ENCODE measurements at places on chromosomes 4 and X.

- no peak for DNase-seq
Measured at GRCh38 chr4:146132445-146132844, 43.1 kb upstream of the LSM6 start.

DNA sequence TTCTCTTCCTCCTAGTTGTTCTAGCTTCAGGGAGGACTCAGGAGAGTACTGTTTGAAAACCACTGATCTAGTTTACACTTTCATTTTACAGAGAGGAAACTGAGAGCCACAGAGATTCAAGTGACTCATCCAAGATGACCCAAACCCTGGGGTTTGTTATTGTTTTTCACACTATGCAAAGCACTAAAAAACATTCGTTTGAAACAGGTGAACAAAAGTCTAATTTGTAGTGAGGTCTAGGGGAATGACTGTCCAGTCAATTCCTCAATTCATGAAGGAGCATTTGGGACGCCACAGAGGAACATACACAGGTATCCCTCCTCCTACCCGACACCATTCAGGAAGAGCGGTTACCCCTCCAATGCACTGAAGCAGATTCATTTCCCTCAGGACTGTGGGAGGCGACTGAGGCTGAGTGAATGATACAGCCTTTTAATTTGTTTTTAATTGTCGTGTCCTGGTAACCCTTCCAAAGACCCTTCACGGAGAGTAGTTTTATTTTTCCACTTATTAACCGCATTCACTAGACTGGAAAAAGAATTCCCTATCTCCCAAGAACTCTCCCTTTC, 30.3 kb downstream of the TLR10 start:
- no peak for DNase-seq

DNA sequence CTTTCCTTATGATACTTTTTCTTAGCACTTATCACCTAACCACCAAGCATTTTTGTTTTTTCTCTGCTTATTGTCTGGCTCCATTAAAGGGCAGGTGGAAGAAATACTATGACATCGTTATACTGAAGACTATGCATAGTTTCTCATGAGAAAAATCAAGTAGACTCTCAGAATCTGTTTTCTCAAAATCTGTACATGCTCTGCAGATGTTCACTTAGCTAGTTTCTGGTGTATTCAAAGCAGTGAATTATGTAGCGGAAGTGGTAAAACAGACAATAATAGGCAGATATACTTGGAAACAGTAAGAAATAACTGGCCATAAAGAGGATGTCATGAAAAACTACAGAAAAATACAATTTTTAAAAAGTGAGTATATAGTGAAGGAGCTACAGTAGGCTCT, 146.0 kb downstream of the STIM2 start:
- DNase-seq, result no peak

GRCh38 chr4:67366311-67366861, 178.9 kb downstream of the CENPC start:
- DNase-seq, result no peak

DNA sequence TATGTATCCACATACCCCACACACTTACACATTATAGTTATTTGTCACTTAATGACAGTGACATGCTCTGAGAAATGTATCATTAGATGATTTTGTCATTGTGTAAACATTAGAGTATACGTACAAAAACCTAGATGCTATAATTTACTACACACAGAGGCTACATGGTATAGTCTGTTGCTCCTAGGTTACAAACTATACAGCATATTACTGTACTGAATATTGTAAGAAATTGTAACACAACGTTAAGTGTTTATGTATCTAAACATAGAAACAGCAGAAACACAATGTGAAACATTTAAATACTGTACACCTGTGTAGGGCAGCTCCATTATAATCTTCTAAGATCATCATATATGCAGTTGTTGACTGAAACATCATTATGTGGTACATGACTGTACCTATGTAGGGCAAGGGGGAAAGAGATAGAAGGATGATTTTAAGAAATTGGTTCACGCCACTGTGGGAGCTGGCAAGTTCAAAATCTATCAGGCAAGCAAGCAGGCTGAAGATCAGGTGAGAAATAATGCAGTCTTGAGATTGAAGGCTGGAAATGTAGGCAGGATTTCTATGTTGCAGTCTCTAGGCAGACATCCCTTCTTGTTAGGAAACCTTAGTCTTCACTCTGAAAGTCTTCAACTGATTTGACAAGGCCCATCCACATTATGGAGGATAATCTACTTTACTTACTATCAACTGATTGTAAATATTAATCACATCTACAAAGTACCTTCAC, 78.0 kb upstream of the CPEB2 start:
- no peak for DNase-seq

- no peak for DNase-seq
Measured at GRCh38 chr4:69098470-69098869, 2.2 kb downstream of the UGT2B7 start.

- no peak for DNase-seq
Measured at GRCh38 chr4:73847526-73848182, 5.4 kb upstream of the PF4V1 start.

DNA sequence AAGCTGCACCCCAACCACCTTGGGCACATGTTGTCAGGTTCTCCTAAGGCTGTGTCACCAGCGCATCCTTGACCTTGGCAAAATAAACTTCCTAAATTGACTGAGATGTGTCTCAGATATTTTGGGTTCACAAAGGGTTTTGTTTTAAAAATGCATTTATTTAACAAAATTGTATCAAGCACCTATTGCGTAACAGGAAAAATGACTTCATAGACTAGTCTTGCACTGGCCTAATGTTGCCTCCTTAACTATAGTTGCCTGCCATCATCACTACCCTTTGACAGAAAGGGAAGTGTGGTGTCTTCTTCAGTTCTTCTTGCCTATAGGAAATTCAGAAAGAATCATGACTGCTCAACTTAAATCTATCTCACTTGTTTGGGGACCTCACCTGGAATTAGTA, 374.2 kb downstream of the SH2D1A start:
- no peak for DNase-seq

- DNase-seq, result no peak
Measured at GRCh38 chrX:35444671-35445355, 353.3 kb upstream of the MAGEB16 start.

DNA sequence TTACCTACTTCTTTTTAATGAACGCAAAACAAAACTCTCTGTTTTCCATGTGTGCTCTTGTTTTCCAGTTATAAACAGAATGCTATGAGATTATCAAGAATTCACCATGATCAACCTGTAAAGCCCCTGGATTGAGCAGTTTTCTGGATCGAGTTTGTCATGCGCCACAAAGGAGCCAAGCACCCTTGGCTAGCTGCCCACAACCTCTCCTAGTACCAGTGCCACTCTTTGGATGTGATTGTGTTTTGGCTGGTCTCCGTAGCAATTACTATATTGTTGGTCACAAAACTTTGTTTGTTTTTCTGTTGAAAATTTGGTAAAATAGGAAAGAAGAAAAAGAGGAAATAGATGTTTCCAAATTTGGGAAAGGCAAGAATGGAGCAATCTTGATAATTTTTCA, 51.1 kb downstream of the UGT2B7 start:
- DNase-seq, result no peak

DNA sequence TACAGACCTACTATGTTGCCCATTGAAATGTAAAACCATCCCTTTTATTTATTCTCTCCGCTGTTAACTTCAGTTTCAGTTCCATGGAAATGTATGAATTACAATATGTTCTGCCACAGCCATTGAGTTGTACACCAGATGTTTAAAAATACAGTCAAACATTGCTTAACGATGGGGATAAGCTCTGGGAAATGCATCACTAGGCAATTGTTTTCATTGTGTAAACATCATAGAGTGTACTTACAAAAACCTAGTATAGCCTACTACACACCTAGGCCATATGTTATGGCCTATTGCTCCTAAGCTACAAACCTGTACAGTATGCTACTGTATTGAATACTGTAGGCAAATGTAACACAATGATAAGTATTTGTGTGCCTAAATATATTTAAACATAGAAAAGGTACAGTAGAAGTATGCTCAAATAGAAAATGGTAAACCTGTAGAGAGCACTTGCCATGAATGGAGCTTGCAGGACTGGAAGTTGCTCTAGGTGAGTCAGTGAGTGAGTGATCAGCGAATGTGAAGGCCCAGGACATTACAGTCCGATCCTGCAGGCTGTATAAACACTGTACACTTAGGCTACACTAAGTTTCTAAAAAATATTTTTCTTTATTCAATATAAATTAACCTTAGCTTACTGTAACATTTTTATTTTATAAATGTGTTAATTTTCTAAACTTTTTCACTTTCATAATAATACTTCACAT, 2.7 kb upstream of the PF4V1 start:
- no peak for DNase-seq

DNA sequence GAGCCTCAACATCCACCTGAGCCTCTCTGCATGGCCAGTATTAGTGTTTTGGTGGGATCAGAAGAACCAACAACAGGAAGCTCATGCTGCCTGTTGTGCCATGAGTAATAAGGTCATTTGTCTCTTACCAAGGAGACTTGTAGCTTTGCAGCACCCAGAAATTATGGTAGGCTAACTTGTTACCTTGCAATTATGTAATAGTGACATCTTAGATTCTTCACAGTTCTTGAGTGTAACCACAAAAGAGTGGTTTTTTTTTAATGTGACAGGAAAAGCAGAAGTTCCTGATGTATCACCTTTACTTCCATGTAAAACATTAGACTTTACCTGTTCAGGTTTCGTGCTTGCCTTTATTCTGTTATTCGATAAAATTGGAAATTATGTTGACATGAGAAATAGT, 263.9 kb upstream of the CXXC4 start:
- DNase-seq, result no peak

DNA sequence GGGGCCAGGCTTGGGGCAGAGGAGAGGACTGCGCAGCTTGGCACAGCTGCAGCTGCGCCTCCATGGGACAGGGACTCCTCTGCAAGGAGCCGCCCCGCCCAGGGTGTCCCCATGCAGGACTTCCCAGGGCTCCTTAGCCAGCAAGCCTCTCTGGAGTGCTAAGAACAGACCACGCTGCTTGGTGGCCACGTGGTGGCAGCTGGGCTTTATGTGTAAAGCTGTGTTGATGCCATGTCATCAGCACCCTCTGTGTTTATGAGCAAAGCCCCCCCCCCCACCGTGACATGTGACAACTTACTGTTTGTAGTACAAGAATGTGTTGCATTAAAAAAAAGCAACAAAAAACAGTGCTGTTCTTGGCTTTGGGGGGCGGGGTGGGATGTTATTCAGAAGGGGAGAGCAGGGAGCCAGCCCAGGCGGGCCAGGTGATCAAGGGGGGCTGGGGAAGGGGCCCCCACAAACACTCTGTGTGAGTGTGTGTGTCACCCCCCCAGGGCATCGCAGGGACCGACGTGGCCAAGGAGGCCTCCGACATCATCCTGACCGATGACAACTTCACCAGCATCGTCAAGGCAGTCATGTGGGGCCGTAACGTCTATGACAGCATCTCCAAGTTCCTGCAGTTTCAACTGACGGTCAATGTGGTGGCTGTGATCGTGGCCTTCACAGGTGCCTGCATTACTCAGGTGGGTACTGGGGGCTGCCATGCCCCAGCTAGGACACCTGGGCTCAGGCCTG, 40.3 kb downstream of the ATP2B3 start:
- DNase-seq, result peak; percentile 30

DNA sequence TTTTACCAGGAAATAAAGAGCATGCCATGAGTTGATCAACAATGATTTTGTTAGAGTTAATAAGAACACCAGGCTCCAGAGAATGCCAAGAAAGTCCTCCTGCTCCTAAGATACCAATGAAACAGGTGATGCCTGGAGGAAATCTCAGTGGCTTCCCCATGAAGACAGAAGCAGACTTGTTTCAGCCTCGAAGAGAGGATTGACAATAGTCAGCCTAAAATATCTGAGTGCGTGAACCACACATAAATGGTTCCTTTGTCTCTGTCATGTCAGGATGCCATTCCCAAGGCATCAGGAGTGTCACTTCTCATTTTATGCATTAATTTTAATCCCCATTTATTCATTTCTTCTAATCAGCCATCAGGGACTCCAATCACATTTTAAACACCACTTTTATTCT, 69.6 kb downstream of the PHOX2B start:
- DNase-seq, result no peak

- DNase-seq, result no peak
Measured at GRCh38 chr4:102454268-102454667, 46.9 kb upstream of the NFKB1 start.

DNA sequence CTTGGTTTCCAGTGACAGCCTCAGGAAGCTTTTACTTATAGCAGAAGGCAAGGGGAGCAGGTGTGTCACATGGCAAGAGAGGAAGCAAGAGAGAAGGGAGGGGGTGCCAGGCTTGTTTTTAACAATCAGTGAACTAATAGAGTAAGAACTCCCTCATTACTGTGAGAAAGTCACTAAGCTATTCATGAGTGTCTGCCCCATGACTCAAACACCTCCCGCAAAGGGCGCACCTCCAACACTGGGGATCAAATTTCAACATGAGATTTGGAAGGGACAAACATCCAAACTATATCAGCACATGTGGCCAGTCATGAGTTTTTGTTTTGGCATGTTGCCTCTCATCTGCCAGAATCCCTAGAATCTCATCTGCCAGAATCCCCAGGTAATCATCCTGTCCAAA, 183.5 kb upstream of the C1QTNF7 start:
- DNase-seq, result no peak

DNA sequence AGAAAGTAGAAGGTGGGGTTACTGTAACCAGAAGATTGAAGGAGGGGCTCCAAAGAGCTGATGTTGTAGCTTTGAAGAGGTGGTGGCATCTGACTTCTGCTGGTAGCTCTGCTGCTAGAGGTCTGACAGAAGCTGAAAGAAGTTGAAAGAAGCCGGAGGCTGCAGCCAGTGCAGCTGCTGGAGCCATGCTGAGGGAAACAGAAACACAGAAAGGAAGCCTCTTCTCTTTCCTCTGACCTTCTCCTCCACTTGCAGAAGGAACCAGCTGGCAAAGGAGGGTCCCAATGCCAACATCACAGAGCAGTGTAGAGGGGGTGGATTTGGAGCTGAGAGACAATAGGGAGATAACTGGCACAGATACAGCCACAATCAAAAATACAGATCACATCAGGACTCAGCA, 89.3 kb upstream of the HHIP start:
- DNase-seq, result no peak

GRCh38 chr4:87353592-87353991, 30.9 kb upstream of the HSD17B13 start:
- no peak for DNase-seq

- DNase-seq, result peak; percentile 11
Measured at GRCh38 chr4:2843941-2844584, 419 bp downstream of the ADD1 start.

Measured in SK-N-DZ (cell line).